ENCODE measurements at places on chromosomes 7 and 10.
A peak's percentile ranks its signal among the peaks of the same experiment; 100 is the strongest.

- peak overlapping the region; percentile 97 for H3K27ac ChIP-seq
- no peaks in the 10 kb centered on the region for H3K36me3 ChIP-seq
- peak overlapping the region; percentile 97 for H3K4me3 ChIP-seq
- peaks cover 15% of the 10 kb centered on the region for H3K4me1 ChIP-seq
- no peaks in the 10 kb centered on the region for H3K27me3 ChIP-seq
Observed at GRCh38 chr7:5514440-5515035, 90.9 kb upstream of the TNRC18 start.

DNA sequence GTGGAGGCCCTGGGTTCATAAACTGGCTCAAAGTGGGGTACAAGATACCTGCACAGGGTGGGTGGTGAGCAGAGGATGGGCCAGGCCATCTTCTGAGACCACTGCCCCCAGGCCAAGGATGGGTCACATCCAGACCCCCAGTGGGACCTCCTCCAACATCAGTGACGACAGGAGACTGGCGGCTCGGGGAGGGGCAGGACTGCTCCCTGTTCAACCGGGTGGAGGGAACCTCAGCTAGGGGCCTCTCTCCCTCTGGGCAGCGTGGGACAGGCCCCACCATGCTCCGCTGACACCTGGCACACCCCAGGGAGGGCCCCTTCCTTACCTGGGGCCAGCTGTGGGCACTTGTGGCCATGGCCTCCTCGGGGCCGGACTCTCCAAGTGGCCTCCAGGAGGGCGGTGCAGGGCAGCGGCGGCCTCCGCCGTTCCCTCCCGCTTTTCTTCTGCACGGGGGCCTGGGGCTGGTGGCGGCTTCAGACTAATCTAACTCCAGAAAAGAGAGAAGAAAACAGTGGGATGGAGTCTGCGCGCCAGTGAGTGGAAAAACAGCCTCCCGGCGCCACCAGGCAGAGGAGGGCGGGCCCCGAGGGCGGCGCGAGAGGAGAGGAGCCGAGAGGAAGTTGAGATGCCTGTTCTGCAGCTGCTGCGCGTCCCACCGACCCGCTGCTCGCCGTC, at the start of gene CALHM2:
CALHM2 (minus strand) TSS at position 540 of the 675 bp plus-strand sequence. CDS start 2,429 bp downstream, outside the sequence.
- H3K27me3 ChIP-seq: no peaks in the 10 kb centered on the region
- H3K27ac ChIP-seq: peak within 1 kb of the TSS; percentile 74
- peaks cover 32% of the 10 kb centered on the region for H3K4me1 ChIP-seq
- DNase-seq: peak; percentile 35
- peaks cover 14% of the 10 kb centered on the region for H3K36me3 ChIP-seq

DNA sequence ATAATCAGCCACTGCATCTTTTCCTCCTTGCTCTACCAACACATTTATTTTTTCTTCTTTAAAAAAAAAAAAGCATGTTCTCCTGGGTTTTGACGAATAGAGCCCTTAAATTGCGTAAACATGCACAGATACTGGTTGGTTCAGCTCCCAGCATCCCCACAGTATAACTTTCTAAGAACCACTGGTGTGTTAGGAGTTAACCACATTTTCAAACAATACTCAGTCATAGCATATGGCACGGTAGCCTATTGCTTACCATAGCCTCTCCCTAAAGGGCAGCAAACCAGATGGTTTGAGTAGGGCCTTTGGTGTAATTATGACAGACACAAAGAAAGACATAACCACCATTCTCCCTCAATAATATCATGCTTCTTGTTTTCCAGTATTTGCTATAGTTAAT, 145.0 kb downstream of the LRRC4 start:
- no peaks in the 10 kb centered on the region for H3K27me3 ChIP-seq
- peaks cover 36% of the 10 kb centered on the region for H3K36me3 ChIP-seq
- DNase-seq: no peak
- H3K27ac ChIP-seq: no peak overlapping the region

DNA sequence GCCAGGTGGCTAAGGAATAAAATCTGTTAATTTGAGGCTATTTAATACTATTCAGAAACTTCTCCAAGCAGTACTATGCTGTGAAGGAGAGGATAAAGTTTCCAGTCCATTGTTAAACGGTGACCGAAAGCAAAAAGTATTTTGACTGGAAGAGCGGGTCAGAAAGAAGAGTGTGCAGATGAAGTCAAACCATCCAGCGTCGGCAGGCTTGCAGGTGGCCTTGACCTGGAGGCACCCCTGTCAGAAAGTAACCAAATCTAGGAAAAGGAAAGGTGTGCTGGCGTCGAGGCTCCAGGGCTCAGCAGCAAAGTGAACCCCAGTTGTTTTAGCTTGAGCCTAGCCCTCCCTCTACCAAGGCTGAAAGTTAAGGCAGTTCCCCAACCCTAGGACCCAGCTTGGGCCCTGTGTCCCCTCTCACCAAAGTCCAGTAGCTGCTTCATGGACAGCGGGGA, 544 bp downstream of the PDK4 start:
- no peaks in the 10 kb centered on the region for H3K27me3 ChIP-seq
- H3K4me1 ChIP-seq: peaks cover 15% of the 10 kb centered on the region
- peak overlapping the region; percentile 95 for H3K4me3 ChIP-seq
- H3K27ac ChIP-seq: peak overlapping the region; percentile 58
- no peak for DNase-seq
- H3K36me3 ChIP-seq: peaks cover 2% of the 10 kb centered on the region

- H3K27ac ChIP-seq: peak overlapping the region; percentile 96
- peak overlapping the region; percentile 100 for H3K4me3 ChIP-seq
- DNase-seq: no peak
- peaks cover 47% of the 10 kb centered on the region for H3K4me1 ChIP-seq
- H3K27me3 ChIP-seq: no peaks in the 10 kb centered on the region
Observed at GRCh38 chr7:50310361-50310760, 5.8 kb downstream of the IKZF1 start.

- H3K4me3 ChIP-seq: peak overlapping the region; percentile 68
- H3K27ac ChIP-seq: peak overlapping the region; percentile 20
- H3K27me3 ChIP-seq: no peaks in the 10 kb centered on the region
- DNase-seq: no peak
- peaks cover 5% of the 10 kb centered on the region for H3K36me3 ChIP-seq
Observed at GRCh38 chr10:32376771-32377170, 29.8 kb upstream of the EPC1 start.

DNA sequence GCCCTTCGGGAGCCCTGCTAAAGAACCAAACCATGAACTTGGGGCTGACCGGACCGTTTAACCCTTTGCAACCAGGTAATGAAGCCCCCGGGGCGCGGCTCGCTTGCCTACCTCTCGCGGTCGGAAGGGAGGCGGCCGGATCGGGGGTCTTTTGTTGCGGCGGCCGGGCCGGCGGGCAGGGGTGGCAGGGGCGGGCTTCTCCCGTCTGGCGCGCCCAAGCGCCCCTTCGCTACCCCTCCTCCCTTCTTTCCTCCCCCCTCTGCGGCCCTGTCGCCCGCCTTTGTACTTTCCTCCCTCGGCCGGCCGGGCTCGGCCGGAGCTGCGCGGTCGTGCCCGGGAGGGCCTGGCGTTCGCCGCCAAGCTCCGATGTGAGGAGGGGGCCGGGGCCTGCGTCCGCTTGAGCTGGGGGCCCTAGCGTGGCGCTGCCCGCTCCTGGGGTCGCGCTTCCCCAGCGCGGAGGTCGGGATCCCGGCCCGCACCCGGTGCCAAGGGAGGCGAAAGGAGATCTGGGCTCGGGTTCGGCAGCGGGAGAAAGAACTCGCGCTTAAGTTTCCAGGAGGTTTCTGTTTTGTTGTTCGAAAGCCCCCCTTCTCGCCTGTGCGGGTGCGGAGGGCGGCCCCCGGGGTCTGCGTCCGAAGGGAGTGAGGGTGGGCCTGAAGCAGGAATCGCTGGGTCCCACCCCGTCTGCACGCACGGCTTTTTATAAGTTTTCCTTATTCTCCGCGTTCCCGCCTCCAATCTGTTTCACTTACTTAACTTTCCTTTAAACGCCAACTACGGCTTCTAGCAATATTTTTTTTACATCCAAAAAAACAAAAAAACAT, 436.8 kb upstream of the GALNT17 start:
- no peaks in the 10 kb centered on the region for H3K36me3 ChIP-seq
- H3K27ac ChIP-seq: no peak overlapping the region
- peak; percentile 22 for DNase-seq
- H3K4me3 ChIP-seq: peak overlapping the region; percentile 82
- H3K4me1 ChIP-seq: peaks cover 3% of the 10 kb centered on the region

- no peaks in the 10 kb centered on the region for H3K4me1 ChIP-seq
- H3K27ac ChIP-seq: no peak overlapping the region
- H3K27me3 ChIP-seq: no peaks in the 10 kb centered on the region
- H3K36me3 ChIP-seq: peaks cover 44% of the 10 kb centered on the region
- no peak for DNase-seq
- H3K4me3 ChIP-seq: no peak overlapping the region
Observed at GRCh38 chr7:129724796-129725195, 113.3 kb downstream of the NRF1 start.

DNA sequence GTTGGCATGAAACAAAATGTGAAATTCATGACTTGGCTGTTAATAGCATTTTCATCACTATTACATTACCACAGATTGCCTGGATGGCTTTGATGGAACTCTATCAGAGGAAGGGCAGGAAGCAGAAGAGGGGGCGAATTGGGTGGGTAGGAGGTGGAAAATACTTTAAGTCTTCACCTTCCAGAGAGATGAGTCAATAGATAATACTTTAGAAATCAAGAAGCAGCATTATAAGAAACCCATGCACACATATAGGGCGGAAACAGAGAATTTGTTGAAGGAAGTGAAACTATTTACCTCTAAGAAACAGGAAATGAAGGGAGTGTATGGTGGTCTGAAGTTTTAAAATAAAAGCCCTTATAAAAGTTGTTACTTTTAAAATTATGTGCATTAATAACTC, 152.1 kb upstream of the TARP start:
- H3K4me1 ChIP-seq: peaks cover 29% of the 10 kb centered on the region
- no peaks in the 10 kb centered on the region for H3K27me3 ChIP-seq
- H3K27ac ChIP-seq: peak overlapping the region; percentile 1

- no peak overlapping the region for H3K27ac ChIP-seq
- H3K4me1 ChIP-seq: peaks cover 30% of the 10 kb centered on the region
- DNase-seq: no peak
- H3K27me3 ChIP-seq: no peaks in the 10 kb centered on the region
- no peak overlapping the region for H3K4me3 ChIP-seq
Observed at GRCh38 chr7:91064052-91064451, 200.2 kb upstream of the FZD1 start.

DNA sequence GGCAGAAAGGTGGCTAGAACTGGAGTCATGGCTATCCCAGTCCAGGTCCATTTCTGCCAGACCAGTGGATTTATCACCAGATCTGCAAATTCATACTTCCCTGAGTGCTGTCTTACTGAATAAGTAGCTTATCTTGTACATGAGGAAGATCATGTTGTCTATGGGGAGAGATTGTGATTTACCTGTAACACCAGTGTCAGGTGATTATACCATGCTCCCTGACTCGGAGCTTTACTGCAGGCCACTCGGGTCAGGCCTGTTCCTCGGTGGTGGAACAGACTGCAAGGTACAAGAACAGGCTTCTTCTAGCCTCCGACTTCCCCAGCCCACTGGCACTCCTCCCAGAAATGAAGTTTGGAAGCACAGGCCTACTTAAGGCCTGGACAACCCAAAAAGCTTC, 42.6 kb upstream of the DLG5 start:
- H3K4me3 ChIP-seq: no peak overlapping the region
- DNase-seq: no peak
- H3K27me3 ChIP-seq: peaks cover 7% of the 10 kb centered on the region
- H3K27ac ChIP-seq: no peak overlapping the region
- peaks cover 5% of the 10 kb centered on the region for H3K36me3 ChIP-seq
- H3K4me1 ChIP-seq: peaks cover 2% of the 10 kb centered on the region

DNA sequence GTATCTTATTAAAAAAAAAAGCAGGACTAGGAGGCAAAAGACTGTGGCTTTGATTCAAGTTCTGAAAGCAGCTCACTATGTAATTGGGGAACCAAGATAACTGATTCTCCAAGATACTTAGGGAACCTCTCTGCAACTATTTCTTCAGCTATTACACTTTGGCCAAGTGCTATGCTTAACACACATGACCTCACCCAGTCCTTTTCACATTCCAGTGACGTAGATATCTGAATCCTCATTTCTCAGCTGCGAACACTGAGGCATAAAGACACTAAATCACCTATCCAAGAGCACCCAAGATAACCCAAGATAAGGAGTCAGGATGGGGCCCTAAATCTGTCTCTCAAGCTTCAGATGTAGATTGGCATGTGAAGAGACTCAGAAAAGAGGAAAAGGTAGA, 133.6 kb downstream of the GLI3 start:
- no peaks in the 10 kb centered on the region for H3K36me3 ChIP-seq
- no peak overlapping the region for H3K4me3 ChIP-seq
- DNase-seq: no peak
- peaks cover 5% of the 10 kb centered on the region for H3K27me3 ChIP-seq
- no peak overlapping the region for H3K27ac ChIP-seq
- H3K4me1 ChIP-seq: no peaks in the 10 kb centered on the region

DNA sequence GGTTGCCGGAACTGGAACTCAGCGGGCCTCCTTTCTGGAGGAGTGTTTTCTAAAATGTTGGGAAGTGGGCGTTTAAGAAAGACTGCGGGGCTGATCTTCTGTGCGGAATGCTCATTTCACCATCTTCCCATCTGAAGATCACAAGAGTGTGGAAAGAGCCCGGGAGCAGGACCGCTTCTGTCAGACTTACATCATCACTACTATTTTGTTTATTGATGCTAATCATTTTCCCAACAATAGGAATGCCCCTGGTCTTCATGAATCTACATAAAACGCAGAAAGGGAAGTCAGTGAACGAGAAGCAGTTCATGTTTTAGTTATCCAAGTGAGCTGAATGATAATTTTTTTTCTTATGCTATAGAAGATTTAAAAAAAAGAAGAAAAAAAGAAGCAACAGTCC, 447.8 kb upstream of the MKI67 start:
- no peak overlapping the region for H3K4me3 ChIP-seq
- no peaks in the 10 kb centered on the region for H3K36me3 ChIP-seq

- H3K27ac ChIP-seq: no peak overlapping the region
- peaks cover 2% of the 10 kb centered on the region for H3K36me3 ChIP-seq
- H3K4me1 ChIP-seq: peaks cover 11% of the 10 kb centered on the region
- DNase-seq: peak; percentile 8
Observed at GRCh38 chr7:44307301-44307900, 18.0 kb downstream of the CAMK2B start.

DNA sequence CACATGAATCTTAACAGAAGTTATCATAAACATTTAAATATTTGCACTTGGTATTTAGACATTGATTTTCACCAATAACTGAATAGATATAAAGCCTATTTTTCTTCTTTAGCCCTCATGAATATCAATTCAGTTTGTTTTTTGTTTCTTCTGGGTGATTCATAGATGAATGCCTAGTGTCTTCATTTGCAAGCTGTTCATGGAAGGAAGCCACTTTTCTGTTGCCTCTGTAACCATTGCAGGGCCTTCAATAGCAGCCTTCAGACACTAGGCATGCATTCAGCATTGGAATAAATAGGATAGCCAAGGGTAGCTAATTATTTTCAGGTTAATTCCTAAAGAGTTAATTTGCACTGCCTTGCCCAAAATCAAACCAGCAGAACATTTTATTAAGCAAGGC, 375.3 kb downstream of the DPP6 start:
- H3K4me3 ChIP-seq: no peak overlapping the region
- no peak overlapping the region for H3K27ac ChIP-seq

GRCh38 chr10:48589266-48589665, 15.6 kb downstream of the ARHGAP22 start:
- DNase-seq: no peak
- peaks cover 11% of the 10 kb centered on the region for H3K4me1 ChIP-seq
- no peak overlapping the region for H3K4me3 ChIP-seq
- no peaks in the 10 kb centered on the region for H3K27me3 ChIP-seq
- H3K27ac ChIP-seq: peak overlapping the region; percentile 33

Measured in memory B cell (primary cell).